Pancreas (tissue), 10 donors: ENCODE measurements at places on chromosomes 12 and 14. TPM values are rescaled to one million over a fixed set of nuclear protein-coding genes. Genes with fewer than 3 reads are reported as not detected.

AICDA gene
- not detected for total RNA-seq

COX8C gene
- not detected for total RNA-seq

MGST1 gene
- 39.8 TPM for total RNA-seq

PARP11 gene
- total RNA-seq: 2.8 TPM

RXYLT1 gene
- total RNA-seq: 11.9 TPM

PRKD1 gene
- 4.4 TPM for total RNA-seq

SPX gene
- total RNA-seq: 29.4 TPM

EXOC5 gene
- total RNA-seq: 32.4 TPM

DNA sequence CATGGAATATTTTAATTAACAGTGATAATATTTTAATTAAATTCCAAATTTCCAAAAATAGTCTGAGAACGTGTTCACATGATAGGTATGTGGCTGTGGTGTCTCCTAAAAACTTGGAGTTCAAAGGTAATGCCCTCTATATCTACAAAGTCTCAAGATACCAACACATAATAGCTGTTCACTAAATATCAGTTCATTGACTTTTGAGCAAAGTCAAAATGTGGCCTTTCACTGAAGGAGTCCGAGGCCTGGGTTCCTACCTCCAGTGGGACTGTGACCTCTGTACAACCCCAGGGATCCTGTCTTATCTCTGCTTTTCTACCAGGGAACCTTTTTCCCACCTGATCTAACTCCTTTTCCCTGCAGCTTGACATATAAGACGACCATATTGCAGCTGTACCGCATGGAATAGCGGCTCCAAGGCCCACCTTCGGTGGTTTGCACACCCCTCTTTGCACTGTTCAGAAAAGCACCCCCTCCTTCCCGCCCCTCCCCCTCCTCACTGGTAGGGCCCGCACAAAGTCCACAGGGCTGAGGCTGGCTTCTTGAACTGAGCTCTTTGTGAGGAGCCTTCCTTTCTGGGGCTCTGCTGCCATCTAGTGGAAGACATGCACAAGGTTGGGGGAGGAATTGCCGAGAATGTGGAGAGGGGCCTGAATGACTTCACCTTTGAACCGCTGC, 3.1 kb downstream of the CCND2 start:
- peak; percentile 78 for DNase-seq

DNA sequence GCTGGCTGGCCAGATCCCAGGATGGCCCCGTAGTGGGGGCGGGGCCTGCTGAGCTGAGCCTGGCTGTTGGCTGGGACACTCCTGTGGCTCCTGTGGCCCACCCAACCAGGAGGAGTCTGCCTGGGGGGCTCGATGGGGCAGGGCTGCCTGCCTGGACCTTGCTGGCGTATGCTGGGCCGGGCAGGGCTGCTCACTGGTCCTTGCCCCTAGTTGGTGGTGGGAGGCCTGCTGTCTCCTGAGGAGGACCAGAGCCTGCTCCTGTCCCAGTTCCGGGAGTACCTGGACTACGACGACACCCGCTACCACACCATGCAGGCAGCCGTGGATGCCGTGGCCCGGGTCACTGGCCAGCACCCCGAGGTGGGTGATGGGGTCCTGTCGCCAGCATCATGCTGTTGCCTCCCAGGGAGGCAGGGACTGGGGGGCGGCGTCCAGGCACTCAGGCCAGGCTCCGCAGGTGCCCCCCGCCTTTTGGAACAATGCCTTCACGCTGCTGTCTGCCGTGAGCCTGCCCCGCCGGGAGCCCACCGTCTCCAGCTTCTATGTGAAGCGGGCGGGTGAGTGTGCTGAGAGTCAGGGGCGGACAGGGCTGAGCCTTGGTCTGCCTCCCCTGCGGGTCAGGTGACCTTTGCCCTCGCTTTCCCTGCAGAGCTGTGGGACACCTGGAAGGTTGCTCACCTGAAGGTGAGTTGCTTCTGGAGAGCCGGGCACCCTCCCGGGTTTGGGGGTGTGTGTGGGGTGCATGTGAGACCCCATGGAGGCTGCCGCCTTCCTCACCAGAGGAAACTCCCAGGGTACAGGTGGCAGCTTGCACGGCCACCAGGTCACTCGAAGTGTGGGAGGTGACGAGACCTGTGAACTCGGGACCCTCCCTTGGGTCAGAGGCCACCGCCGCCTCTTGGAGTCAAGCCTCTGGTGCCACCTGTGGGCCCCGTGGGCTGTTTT, 3.4 kb downstream of the NOC4L start:
- DNase-seq: no peak

DNA sequence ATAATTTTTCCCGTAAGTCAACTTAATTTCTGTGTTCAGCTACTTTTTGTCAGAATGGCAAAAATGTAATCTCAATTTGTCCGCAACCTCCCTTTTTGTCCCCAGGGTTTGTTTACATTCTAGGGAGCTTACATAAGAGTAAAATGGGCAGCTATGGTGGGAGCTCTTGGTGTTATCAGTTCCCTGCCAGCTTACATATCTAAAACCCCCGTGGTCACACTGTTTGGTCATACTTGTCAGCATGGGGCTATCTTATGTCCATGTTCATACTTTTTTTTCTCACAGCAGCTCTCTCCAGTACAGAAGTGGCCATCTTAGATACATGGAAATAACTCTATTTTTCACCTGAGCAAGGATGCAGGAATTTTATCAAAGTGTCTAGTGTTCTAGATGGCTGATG, 16.7 kb downstream of the SLCO1C1 start:
- DNase-seq: no peak

DNA sequence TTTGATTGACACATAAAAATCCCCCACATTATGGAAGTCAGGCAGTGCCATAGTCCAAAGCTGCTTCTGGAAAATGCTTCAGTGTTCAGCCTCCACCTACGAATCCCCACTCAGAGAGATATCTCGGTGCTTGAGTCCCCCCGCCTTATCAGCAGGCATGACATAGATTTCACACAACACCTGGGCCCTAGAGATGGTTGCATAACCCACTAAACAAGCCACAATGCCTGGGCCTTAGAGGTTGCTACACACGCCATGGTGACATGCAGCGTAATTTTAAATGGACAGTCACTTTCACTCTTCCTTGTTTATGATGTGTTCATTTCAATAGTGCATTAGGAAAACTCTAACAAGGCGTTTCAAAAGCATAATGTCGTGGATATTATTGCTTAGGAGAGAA, 38.0 kb downstream of the CCDC60 start:
- no peak for DNase-seq

DNA sequence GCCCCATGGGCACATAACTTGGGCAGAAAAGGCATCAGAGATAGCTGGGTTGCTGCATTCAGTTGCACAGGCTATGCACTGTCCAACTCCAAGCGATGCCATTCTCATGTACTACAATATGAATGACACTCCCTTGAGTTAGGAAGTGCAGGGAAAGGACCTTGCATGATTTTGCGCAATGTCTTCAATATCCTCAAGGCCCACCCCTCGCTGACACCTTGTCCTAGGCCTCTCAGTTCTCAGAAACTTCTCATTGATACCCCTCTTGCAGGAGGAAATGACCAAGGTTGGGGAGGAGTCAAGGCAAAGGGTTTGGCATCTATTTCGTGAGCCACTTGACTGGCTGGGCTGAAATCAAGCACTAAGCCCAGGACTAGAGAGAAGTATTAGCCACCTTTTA, 70.4 kb downstream of the ARL6IP4 start:
- DNase-seq: no peak

DNA sequence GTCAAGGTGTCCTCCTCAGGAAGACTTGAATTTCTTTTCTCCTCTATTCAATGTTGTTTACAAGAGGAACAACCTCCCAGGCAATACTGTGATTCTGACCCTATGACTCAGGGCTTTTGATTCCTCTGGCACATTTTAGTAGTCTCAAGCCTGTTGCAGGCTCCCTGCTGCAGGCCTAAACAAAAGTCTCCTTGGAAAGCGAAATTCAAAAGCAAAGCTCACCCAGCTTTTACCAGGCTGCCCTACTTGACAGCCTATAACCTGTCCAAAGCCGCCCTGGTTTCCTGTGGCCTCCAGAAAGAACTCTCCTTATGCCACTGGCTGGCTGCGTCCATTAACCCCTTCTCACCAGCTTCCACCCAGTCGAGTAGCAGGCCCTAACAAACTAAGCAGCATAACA, 11.6 kb downstream of the FGD6 start:
- DNase-seq: no peak

DNA sequence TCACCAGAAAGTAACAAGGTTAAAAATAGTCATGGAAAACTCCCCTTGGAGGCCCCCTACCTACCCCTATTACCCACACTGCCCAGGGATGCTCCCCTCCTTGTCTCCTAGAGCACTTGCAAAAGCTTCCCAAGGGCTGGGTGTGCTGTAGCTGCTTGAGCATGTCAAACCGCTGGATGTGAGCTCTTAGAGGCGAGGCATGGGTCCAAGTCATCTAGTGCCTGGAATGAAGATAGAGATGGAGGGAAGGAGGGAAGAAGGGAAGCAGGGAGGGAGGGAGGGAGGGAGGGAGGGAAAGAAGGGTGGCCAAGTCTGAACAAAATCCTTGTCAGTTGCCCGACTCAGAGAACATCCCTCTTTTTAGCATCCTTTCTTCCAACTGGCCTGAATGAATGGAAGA, 43.1 kb downstream of the LTBP2 start:
- DNase-seq: no peak

DNA sequence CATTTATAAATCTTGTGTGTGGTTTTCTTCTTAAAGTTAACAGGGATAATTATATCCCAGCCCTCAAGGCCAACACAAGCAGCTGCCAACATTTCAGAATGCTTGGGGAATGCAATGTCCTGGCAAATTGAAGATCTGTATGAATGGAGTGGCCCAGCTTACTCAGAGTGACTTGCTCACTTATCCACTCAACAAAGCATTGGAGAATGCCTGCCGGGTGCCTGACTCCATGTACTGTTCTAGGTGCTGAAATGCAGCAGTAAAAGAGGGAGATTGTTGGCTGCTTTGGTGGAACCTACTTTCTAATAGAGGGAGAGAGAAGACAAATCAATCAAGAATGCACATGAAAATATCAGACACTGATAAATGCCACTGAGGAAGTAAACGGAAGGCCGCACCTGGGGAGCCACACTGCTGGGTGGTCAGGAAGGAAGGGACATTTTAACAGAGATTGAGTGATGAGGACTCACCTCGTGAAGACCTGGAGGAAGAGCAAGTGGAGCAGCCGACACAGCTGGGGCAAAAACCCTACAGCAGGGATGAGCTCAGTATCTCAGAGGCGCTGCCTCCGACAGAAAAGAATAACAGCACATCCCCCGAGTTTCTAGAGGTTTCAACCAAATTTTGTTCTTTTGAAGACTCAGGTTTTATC, 61.2 kb upstream of the VASH1 start:
- no peak for DNase-seq

GRCh38 chr12:49489720-49490119, 49.1 kb upstream of the KCNH3 start:
- no peak for DNase-seq

DNA sequence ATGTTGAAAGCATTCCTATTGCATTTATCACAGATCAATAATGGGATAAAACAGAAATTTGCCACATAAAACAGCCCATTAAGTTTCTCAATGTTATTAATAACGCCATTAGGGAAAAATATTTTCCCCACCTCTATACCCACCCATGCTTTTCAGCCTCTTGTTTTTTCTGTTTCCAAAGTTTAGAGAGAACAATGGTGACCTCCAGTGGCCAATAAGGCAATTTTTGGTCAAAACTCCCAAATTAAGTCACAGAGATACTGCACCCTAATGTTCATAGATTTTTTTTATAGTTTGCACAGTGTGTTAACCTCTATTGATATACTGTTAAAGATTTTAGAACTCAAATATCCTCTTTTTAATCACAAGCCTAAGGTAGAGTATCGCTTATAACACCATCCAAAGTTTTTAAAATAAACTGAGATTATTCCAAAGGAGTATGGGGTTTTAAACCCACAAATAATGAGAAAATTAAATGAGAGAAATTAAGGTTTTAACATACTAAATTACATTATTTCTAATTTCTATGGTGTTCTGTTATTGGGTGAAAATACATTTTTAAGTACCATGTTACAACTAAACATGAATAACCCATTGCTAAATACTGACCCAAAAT, 184.7 kb upstream of the DCN start:
- no peak for DNase-seq

GRCh38 chr12:2834581-2835491, at the start of gene NRIP2:
TSS of gene NRIP2 (minus strand) at chr12:2835035. CDS start at chr12:2834983, 52 bp downstream.
- DNase-seq: peak; percentile 55

- no peak for DNase-seq
Observed at GRCh38 chr12:78418919-78419318, 445.7 kb upstream of the SYT1 start.

GRCh38 chr12:102812344-102812743, 104.7 kb downstream of the PAH start:
- no peak for DNase-seq

DNA sequence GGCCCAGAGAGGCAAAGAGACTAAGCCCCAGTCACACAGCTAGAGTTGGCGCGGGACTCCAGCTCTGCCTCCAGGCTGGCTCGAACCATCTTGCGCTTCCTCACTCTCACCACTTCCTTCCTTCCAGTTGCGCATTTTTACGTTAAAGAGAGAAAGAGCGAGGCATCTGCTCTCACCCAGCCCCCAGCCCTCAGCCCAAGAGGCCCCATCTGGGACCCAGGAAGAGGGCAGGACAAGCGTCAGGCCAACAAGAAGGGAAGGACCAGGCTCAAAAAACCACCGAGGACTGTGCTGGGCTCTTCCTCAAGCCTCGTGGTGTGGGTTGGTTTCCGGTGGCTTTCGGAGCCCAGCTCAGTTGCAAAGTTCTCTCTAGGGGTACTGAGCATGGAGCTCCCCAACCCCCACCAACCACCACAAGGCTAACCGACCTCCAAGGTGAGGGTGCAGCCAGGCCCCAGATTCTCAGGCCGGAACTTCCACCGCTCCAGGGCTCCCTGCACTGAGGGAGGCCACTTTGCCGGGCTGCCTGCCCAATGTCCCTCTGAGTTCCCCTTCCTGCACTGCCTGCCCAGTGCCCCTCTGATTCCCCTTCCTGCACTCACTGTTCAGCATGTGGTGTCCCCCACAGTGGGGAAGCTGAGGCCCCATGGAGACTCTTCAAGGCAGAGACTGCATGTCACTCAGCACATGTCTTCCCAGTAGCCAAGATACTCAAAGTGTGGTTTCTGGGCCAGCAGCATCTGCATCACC, 35.9 kb downstream of the TESC start:
- no peak for DNase-seq

DNA sequence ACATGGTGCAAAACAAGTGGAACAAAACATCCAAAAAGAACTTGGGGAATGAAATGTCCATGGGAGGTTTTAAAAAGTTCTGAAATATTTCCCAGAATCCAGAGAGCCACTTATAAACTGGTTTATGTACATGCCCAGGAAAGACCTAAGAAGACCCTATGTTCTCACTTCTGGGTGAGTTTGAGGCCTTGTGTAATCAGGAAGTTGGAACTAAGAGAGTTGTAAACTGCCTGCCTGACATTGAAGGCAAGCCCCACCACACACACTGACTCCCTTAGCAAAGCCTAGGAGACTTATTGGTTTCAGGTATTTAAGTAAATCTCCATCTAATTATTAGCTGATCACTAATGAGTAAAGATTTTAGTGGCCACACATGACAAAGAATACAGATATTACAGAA, 142.5 kb downstream of the LRIG3 start:
- DNase-seq: no peak

- peak; percentile 91 for DNase-seq
Observed at GRCh38 chr12:120265473-120266179, at the start of gene PXN. TSS of gene PXN (minus strand) at chr12:120265730. CDS start at chr12:120265629, 101 bp downstream.

- no peak for DNase-seq
Observed at GRCh38 chr12:112049351-112049750, 36.1 kb downstream of the ERP29 start.

- no peak for DNase-seq
Observed at GRCh38 chr14:38243696-38244240, 12.1 kb downstream of the CLEC14A start.
